ENCODE measurements at places on chromosomes 11 and 22.

GRCh38 chr22:49955581-49956417, 4.8 kb upstream of the PIM3 start:
- DNase-seq: no peak

DNA sequence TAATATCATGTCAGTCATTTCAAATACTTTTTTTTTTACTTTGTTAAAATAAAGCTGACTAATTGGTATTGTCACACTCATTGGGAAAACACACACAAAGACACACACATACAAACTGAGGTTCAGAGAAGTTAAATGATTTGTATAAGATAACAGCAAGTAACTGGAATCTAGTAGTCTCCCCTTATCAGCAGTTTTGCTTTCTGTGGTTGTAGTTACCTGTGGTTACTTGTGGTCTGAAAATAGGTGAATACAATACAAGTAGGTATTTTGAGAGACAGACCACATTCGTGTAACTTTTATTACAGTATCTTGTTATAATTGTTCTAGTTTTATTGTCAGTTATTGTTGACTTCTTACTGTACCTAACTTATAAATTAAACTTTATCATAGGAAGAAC, 610.9 kb downstream of the CNTN5 start:
- DNase-seq: no peak

GRCh38 chr22:22210375-22210774, 34.2 kb upstream of the VPREB1 start:
- no peak for DNase-seq

GRCh38 chr11:1880746-1881441, 10.8 kb downstream of the PRR33 start:
- no peak for DNase-seq

GRCh38 chr11:45209000-45209879, 62.8 kb downstream of the PRDM11 start:
- DNase-seq: no peak

GRCh38 chr11:114260483-114260882, 35.7 kb upstream of the NNMT start:
- no peak for DNase-seq

- no peak for DNase-seq
Observed at GRCh38 chr11:96219981-96220623, 122.9 kb downstream of the MAML2 start.

DNA sequence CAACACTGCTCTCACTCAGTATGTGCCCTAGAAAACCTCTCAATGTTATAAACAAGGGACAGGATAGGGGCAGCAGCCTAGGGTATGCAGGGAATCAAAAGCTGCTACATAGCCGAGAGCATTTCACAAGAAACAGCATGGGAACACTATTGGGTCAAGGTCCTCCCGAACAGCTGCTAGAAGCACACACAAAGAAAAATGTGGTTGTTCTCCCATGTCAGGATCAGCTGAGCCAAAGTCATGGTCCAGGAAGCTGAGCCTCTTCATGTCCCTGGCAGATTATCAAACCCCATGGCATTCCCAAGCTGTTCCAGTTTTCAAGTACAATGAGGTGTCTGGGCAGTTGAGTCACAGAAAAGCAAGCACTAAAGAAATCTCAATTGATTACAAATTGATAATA, 21.0 kb upstream of the GDPD4 start:
- DNase-seq: no peak

GRCh38 chr22:45754822-45755221, 83.2 kb downstream of the ATXN10 start:
- no peak for DNase-seq

DNA sequence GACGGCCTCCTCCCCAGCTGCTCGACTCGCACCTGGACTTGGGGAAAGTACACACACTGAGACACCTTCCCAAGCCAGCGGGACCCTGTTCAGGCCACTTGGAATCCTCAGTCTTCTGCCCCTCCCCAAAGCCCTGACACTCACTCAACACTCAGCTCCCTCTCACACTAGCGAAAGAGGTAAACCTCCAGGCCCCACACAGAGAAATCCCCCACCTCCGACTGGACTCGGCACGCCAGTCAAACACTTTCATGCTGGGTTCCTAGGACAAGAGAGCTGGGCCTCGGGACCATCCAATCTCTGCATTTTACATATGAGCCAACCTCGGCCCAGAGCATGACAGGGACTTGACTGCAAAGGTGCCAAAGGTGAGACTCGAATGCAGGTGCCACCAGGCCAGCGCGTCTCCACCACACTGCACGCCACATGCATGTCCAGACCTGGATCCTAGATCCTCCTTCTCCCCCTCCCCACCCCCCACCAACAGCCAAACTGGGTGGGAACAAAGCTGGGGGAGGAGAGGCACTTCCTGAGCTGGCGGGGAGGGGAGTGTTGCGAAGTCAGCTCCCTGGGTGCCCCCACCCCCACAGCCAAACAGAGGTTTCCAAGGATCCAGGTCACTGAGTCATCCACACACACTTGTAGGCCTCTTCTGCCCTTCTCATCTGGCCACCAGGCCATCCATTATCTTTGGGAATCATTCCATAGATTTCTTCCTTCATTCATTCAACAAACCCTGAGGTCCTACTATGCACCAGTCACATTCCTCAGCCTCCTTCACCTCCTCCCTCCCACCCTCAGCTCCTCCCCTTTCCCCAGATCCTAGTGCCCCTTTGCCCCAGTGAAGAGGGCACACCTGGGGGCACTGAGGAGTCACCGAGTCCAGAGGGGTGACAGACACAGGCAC, 10.7 kb upstream of the CD5 start:
- DNase-seq: no peak

DNA sequence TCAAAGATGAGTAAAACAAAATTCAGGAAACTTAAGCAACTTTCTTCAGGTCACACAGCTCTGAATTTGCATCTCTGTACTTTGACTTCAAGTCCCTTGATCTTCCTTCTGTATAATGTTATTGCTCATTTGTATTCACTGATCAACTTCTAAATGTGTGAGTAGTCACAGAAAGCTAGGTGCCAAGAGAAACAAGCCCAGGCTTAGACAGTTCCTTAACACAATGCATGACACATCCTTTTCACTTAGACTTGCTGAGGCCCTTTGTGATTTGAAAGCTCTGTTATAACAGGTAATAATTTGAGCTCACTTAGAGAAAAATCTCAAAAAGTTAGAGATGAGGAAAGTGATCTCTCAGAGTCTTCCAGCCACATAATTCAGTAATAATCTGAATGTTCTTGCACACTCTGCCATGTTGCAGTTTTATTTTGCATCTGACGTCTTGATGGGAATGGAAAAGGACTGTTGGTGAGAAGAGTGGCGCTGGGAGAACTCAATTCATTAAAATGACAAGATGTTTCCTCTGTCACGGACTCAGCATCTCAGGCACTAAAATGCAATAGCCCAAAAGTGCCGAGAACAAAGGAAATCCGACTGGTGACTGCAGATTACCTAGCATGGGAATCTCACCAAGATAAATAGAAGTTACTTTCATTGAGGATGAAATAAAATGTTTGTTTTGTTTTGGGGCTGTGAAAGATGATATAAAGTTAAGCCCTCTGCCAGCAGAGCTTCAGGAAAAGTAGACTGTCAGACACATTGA, 665.3 kb downstream of the OPCML start:
- no peak for DNase-seq

DNA sequence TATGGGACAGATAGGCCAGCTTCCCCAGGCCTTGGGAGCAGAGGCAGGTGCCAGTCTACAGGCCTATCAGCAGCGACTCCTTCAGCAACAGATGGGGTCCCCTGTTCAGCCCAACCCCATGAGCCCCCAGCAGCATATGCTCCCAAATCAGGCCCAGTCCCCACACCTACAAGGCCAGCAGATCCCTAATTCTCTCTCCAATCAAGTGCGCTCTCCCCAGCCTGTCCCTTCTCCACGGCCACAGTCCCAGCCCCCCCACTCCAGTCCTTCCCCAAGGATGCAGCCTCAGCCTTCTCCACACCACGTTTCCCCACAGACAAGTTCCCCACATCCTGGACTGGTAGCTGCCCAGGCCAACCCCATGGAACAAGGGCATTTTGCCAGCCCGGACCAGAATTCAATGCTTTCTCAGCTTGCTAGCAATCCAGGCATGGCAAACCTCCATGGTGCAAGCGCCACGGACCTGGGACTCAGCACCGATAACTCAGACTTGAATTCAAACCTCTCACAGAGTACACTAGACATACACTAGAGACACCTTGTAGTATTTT, 26.6 kb upstream of the L3MBTL2 start:
- no peak for DNase-seq

- no peak for DNase-seq
Observed at GRCh38 chr11:17748761-17749721, 14.5 kb downstream of the KCNC1 start.

GRCh38 chr11:32006799-32007388, 84.0 kb upstream of the RCN1 start:
- DNase-seq: peak; percentile 33

- DNase-seq: no peak
Observed at GRCh38 chr11:134533511-134533910, 121.5 kb upstream of the B3GAT1 start.

GRCh38 chr11:115290893-115291292, 213.3 kb downstream of the CADM1 start:
- DNase-seq: no peak

DNA sequence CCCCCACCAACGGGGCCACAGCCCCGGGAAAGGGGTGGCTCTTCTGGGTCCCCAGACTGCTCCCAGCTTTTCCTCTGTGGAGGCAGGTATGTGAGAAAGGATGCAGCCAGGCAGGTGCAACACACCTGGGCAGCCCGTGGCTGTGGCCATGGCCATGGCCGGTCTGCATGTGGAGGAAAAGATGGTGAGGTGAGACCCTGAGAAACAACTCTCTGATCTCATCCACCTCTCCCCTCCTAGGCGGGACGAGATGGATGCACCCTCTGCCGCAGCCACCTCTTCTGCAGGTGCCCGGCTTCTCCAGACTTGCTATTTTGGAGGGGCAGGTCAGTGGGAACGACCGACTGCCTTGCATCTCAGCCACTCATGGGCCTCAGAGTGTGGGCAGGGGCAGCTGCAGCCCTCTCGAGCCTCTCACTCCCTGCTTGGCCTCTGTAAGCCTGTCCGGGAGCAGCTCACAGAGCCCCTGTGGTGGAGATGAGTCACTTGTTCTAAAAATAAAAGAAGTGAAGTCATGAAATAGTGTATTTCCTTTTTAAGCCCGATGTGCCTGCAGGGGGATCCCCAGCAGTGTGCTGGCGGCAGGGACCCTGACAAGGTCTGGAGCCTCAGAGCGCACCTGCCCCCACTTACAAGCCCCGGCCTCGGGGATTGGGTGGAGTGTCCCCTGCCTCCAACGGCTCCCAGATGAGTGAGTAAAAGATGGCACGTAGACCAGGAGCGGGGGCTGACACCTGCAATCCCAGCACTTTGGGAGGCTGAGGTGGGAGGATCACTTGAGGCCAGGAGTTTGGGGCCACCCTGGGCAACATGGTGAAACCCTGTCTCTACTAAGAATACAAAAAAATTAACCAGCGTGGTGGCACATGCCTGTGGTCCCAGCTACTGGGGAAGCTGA, 10.7 kb downstream of the SMIM38 start:
- no peak for DNase-seq

- no peak for DNase-seq
Observed at GRCh38 chr11:93370260-93370659, 39.7 kb downstream of the DEUP1 start.

DNA sequence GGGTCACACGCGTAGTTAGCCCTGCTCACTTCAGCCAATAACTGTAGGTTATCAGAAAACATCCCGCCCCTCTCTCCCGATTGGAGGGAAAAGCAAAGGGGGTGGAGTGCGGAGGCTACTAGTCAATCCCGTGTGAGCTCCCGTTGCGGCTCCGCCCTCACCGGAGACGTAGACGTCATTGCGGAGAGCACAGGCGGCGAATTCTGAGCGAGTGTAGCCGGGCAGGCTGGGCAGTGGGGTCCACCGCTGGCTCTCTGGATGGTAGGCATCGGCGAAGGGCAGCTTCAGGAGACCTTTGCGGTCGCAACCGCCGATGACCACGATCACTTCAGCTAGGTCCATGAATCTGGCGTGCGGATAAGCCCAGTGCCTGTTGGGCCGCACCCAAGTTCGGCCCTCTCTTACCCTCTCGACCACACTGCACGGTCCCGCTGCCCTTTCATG, 4.7 kb downstream of the KLHL35 start:
- DNase-seq: no peak

- no peak for DNase-seq
Observed at GRCh38 chr11:66684635-66685034, 6.9 kb upstream of the RBM4B start.

- no peak for DNase-seq
Observed at GRCh38 chr11:19163617-19164016, 38.2 kb downstream of the CSRP3 start.

DNA sequence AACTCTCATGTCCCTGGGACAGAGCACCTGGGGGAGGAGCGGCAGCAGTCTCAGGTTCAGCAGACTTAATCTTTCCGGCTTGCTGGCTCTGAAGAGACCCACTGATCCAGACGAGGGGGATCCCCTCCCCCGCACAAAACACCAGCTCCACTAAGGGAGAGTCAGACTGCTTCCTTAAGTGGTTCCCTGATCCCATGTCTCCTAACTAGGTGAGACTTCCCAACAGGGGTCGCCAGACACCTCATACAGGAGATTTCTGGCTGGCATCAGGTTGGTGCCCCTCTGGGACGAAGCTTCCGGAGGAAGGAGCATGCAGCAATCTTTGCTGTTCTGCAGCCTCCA, 157.2 kb upstream of the TMEM45B start:
- DNase-seq: peak; percentile 45

GRCh38 chr22:28864878-28865596, 18.3 kb upstream of the ZNRF3 start:
- DNase-seq: no peak

- no peak for DNase-seq
Observed at GRCh38 chr11:126654886-126655806, 299.7 kb downstream of the ST3GAL4 start.

GRCh38 chr11:70153133-70153727, 49.9 kb upstream of the FADD start:
- DNase-seq: no peak

DNA sequence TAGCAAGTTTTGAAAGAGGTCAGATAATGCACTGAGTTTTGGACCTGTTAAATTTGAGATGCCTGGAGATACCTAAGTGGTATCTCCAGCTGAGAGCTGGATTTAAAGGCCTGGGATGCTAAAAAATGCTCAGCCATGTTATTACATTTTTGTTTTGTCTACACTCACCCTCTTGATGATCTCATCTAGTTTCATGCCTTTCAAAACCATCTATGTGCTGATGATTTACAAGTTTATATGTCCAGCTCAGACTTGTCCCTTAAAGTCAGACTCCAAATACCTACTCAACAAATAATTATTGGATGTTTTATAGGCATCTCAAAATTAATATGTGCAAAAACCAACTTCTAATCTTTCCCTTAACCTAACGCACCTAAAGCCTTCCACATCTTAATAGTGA, 103.6 kb upstream of the OR9G4 start:
- DNase-seq: no peak

DNA sequence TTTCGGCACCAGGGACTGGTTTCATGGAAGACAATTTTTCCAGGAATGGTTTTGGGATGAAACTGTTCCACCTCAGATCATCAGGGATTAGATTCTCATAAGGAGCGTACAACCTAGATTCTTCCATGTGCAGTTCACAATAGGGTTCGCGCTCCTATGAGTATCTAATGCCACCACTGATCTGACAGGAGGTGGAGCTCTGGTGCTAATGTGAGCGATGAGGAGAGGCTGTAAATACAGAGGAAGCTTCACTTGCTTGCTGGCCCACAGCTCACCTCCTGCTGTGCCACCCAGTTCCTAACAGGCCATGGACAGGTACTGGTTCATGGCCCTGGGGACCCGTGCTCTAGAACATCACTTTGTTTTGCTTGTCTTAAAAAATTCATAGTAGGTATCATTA, 41.8 kb upstream of the AMPD3 start:
- DNase-seq: no peak
